ENCODE measurements at places on chromosomes 7 and 10.
A peak's percentile ranks its signal among the peaks of the same experiment; 100 is the strongest.

GRCh38 chr10:11655836-11656235 lies 44.4 kb upstream of the USP6NL start:
- no peaks in the 10 kb centered on the region for H3K27me3 ChIP-seq
- H3K27ac ChIP-seq, result no peak overlapping the region
- no peak overlapping the region for H3K4me3 ChIP-seq
- H3K4me1 ChIP-seq, result no peaks in the 10 kb centered on the region
- DNase-seq, result no peak
- H3K36me3 ChIP-seq, result no peaks in the 10 kb centered on the region

- no peaks in the 10 kb centered on the region for H3K36me3 ChIP-seq
- no peak overlapping the region for H3K4me3 ChIP-seq
- no peaks in the 10 kb centered on the region for H3K4me1 ChIP-seq
- no peaks in the 10 kb centered on the region for H3K27me3 ChIP-seq
Observed at GRCh38 chr10:10053051-10053450, 964.6 kb upstream of the CELF2 start.

DNA sequence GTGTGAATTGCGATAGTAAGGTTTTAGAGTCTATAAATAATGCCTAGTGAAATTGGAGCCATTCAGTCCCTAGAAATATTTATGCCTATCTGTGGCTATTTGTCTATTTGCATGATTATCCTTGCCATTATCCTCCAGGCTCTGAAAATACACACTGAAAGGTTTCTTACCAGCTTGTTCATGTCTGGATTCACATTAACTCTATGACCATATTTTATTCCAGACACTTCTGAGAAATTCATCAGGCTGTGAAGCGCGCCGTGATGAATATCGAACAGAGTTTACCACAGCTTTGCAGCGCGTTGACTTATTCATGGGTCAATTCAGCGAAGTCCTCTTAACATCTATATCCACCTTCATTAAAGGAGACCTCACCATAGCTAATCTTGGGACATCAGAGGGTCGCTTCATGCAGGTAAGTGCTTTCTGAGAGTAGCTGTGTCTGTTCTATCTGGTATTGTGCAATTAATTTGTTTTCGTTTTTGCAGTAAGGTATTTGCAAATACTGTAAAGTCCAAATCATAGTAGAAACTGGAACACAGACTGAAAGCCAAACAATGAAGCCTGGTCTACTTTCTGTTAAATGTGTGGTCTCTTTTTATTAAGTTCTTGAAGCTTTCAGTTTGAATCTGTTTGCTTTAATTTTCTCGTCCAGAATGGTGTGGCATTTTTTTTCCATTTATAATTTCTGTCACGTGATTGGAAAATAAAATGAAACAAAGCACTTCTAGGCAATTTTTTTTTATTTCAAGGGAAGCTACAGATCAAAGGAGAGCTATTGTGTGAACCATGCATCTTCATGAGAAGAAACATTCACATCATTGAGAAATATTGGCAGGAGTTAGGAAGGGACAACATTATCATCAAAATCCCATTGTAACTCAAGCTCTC lies 59.7 kb downstream of the MET start:
- no peak overlapping the region for H3K27ac ChIP-seq
- no peaks in the 10 kb centered on the region for H3K27me3 ChIP-seq
- no peak overlapping the region for H3K4me3 ChIP-seq

GRCh38 chr10:123729523-123729922 lies 63.4 kb downstream of the GPR26 start:
- H3K4me1 ChIP-seq, result no peaks in the 10 kb centered on the region
- H3K27ac ChIP-seq, result no peak overlapping the region
- H3K36me3 ChIP-seq, result no peaks in the 10 kb centered on the region
- H3K4me3 ChIP-seq, result no peak overlapping the region
- no peak for DNase-seq

DNA sequence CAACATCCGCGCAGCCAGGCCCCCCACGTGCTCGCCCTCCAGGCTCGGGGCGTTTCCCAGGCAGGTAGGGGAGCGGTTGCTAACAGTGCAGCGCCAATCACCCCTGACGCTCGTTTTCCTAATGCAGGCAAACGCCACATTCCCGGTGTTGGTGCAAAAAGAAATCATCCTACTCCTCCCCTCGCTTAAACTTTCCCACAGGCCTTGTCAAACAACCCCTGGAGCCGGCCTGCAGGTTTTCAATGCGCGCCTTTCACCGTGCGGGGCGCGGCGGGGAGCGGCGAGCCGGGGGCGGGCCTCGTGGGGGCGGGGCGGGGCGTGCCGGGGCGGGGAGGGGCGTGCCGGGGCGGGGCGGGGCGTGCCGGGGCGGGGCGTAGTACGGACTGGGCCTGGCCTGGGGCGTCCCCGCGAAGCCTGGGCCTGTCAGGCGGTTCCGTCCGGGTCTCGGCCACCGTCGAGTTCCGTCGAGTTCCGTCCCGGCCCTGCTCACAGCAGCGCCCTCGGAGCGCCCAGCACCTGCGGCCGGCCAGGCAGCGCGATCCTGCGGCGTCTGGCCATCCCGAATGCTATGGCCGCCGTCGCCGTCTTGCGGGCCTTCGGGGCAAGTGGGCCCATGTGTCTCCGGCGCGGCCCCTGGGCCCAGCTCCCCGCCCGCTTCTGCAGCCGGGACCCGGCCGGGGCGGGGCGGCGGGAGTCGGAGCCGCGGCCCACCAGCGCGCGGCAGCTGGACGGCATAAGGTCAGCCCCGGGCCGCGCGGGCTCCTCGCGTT lies at the start of gene ECHDC3:
Gene ECHDC3, plus strand, starts transcription at position 374 of the 770 bp plus-strand sequence. Its CDS starts 195 bp downstream, at position 569.
- peak within 1 kb of the TSS; percentile 78 for H3K4me3 ChIP-seq
- no peaks in the 10 kb centered on the region for H3K27me3 ChIP-seq
- no peaks in the 10 kb centered on the region for H3K36me3 ChIP-seq
- peaks cover 8% of the 10 kb centered on the region for H3K4me1 ChIP-seq
- peak; percentile 12 for DNase-seq

DNA sequence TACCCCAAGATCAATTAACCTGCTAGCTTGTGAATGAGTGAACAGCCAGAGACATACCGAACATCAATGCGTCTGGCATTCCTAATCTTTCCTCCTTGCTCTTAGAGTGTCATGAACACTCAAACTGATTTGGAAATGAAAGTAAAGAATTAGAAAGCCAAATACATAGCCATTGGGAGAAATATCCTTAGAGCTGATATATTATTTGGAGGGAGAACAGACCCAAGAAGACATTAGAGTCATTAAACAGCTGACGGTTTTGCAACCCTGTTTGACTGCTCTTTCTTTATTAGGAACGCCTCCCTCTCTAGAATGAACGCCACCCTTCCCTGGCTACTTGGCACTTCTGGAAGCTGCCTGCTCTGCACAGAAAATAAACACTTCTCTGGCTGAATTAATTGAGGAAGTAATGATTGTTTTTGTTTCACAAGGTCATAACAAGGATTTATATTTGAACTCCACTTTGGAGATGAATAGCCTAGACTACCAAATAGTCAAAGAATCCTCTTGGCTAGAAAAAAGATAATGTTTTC lies 42.8 kb downstream of the CTTNBP2 start:
- peak overlapping the region; percentile 4 for H3K27ac ChIP-seq
- no peaks in the 10 kb centered on the region for H3K36me3 ChIP-seq
- peaks cover 7% of the 10 kb centered on the region for H3K4me1 ChIP-seq
- DNase-seq, result no peak
- H3K27me3 ChIP-seq, result no peaks in the 10 kb centered on the region

GRCh38 chr10:1362589-1363445 lies 306.6 kb downstream of the WDR37 start:
- no peaks in the 10 kb centered on the region for H3K27me3 ChIP-seq
- H3K36me3 ChIP-seq, result no peaks in the 10 kb centered on the region
- peaks cover 16% of the 10 kb centered on the region for H3K4me1 ChIP-seq
- no peak overlapping the region for H3K4me3 ChIP-seq

DNA sequence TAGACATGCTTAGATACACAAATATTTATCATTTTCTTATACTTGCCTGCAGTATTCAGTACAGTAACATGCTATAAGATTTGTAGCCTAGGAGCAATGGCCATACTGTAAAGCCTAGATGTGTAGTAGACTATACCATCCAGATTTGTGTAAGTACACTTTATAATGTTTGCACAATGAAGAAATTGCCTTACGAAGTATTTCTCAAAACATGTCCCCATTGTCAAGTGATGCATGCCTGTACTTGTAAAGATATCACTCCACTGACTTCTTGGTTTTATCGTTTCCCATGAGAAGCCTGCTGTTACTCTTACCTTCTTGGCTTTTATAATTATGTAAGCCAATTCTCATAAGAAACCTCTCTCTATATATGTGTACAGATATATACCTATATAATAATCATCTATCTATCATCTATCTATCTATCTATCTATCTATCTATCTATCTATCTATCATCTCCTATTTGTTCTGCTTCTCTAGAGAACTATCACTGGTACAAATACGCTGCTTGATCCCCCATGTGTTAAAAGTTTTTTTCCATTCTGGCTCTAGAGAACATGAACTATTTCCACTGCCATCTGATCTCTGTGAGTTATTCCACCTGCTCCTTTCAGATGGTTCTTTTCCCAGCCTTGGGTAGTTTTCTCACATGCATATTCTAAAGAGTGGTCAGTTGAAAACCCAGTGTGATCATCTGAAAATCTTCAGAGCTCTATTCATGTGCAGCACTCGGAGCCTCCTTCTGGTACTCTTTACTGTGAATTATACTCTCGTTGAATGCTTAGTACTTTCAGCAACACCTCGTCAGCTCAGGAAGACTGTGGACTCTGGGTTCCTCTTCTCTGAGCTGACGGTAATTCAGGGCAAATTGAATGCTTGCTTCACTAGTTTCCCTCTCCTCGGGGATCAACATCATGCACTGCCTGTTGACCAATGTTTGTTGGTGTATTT lies 14.5 kb upstream of the VCL start:
- no peaks in the 10 kb centered on the region for H3K4me1 ChIP-seq
- no peak overlapping the region for H3K4me3 ChIP-seq
- DNase-seq, result no peak
- no peak overlapping the region for H3K27ac ChIP-seq
- H3K27me3 ChIP-seq, result no peaks in the 10 kb centered on the region

GRCh38 chr7:99014113-99014985 lies 129.6 kb downstream of the SMURF1 start:
- H3K36me3 ChIP-seq, result peaks cover 37% of the 10 kb centered on the region
- H3K27ac ChIP-seq, result no peak overlapping the region
- H3K4me1 ChIP-seq, result no peaks in the 10 kb centered on the region
- H3K27me3 ChIP-seq, result no peaks in the 10 kb centered on the region

GRCh38 chr10:3016016-3016415 lies 51.3 kb upstream of the PFKP start:
- no peak overlapping the region for H3K4me3 ChIP-seq
- no peaks in the 10 kb centered on the region for H3K36me3 ChIP-seq
- DNase-seq, result no peak
- no peaks in the 10 kb centered on the region for H3K27me3 ChIP-seq

DNA sequence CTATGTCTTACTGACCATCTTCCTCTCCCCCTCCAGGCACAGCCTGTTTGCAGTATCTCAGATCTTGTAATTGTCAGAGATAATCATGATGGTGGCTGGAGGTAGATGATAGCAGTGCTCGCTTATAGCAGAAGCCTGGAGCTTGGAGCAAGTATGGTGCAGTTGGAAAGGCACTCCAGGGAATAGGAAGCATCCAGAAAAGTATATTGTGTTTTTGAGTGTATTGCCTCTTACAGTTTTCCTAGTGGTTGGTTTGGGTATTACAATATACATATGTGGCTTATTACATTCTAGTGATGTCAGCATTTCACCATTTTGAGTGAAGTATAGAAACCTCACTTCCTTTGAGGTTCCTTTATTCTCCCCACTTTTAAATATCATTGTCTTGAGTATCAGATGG lies 101.5 kb downstream of the STK31 start:
- H3K36me3 ChIP-seq, result no peaks in the 10 kb centered on the region
- H3K4me1 ChIP-seq, result no peaks in the 10 kb centered on the region
- no peak overlapping the region for H3K4me3 ChIP-seq
- H3K27me3 ChIP-seq, result no peaks in the 10 kb centered on the region
- no peak overlapping the region for H3K27ac ChIP-seq
- no peak for DNase-seq

GRCh38 chr7:20647036-20647435 lies 31.6 kb downstream of the ABCB5 start:
- H3K4me1 ChIP-seq, result no peaks in the 10 kb centered on the region
- H3K4me3 ChIP-seq, result no peak overlapping the region
- H3K27me3 ChIP-seq, result no peaks in the 10 kb centered on the region
- H3K27ac ChIP-seq, result no peak overlapping the region
- DNase-seq, result no peak

DNA sequence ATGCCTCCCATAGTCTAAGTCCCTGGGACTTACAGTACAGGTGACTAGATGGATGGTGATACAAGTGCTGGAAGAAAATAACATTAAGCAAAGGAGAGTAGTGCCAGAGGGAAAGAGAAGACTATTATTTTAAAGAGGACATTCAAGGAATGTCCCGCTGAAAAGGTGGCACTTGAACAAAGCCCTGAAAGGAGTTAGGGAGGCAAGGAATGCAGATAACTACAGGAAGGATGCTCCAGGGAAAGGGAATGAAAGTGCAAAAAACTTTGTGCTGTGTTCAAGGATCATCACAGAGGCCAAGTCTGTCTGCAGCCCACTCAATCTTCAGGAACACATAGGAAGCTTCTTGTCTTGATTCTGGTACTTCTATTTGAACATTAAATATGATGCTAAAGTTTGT lies 14.9 kb downstream of the ANKMY2 start:
- no peaks in the 10 kb centered on the region for H3K4me1 ChIP-seq
- H3K36me3 ChIP-seq, result peaks cover 20% of the 10 kb centered on the region
- no peak overlapping the region for H3K27ac ChIP-seq
- H3K27me3 ChIP-seq, result no peaks in the 10 kb centered on the region

GRCh38 chr10:117410557-117410956 lies 35.3 kb upstream of the PDZD8 start:
- no peak for DNase-seq
- H3K27me3 ChIP-seq, result no peaks in the 10 kb centered on the region
- H3K4me3 ChIP-seq, result no peak overlapping the region
- no peaks in the 10 kb centered on the region for H3K36me3 ChIP-seq
- H3K4me1 ChIP-seq, result no peaks in the 10 kb centered on the region
- no peak overlapping the region for H3K27ac ChIP-seq

- no peaks in the 10 kb centered on the region for H3K27me3 ChIP-seq
- H3K36me3 ChIP-seq, result no peaks in the 10 kb centered on the region
- no peak for DNase-seq
- H3K27ac ChIP-seq, result no peak overlapping the region
Observed at GRCh38 chr7:121449329-121449728, 53.2 kb upstream of the FAM3C start.

GRCh38 chr7:85595750-85596178 lies 408.9 kb upstream of the SEMA3D start:
- no peak for DNase-seq
- no peaks in the 10 kb centered on the region for H3K27me3 ChIP-seq
- no peak overlapping the region for H3K4me3 ChIP-seq
- no peak overlapping the region for H3K27ac ChIP-seq
- H3K36me3 ChIP-seq, result no peaks in the 10 kb centered on the region

GRCh38 chr10:7251696-7252465 lies 159.0 kb downstream of the SFMBT2 start:
- H3K36me3 ChIP-seq, result peaks cover 10% of the 10 kb centered on the region
- no peaks in the 10 kb centered on the region for H3K27me3 ChIP-seq
- H3K4me3 ChIP-seq, result no peak overlapping the region
- H3K27ac ChIP-seq, result no peak overlapping the region
- DNase-seq, result no peak

GRCh38 chr7:15620491-15621185 lies 58.8 kb upstream of the AGMO start:
- no peak for DNase-seq
- H3K27ac ChIP-seq, result no peak overlapping the region
- H3K4me3 ChIP-seq, result no peak overlapping the region
- no peaks in the 10 kb centered on the region for H3K27me3 ChIP-seq
- H3K36me3 ChIP-seq, result no peaks in the 10 kb centered on the region
- no peaks in the 10 kb centered on the region for H3K4me1 ChIP-seq

GRCh38 chr10:90363799-90364483 lies 493.9 kb downstream of the HTR7 start:
- no peak overlapping the region for H3K27ac ChIP-seq
- no peak for DNase-seq
- H3K4me3 ChIP-seq, result no peak overlapping the region
- H3K36me3 ChIP-seq, result no peaks in the 10 kb centered on the region
- H3K27me3 ChIP-seq, result no peaks in the 10 kb centered on the region
